ENCODE measurements at places on chromosomes 6 and 20.

DNA sequence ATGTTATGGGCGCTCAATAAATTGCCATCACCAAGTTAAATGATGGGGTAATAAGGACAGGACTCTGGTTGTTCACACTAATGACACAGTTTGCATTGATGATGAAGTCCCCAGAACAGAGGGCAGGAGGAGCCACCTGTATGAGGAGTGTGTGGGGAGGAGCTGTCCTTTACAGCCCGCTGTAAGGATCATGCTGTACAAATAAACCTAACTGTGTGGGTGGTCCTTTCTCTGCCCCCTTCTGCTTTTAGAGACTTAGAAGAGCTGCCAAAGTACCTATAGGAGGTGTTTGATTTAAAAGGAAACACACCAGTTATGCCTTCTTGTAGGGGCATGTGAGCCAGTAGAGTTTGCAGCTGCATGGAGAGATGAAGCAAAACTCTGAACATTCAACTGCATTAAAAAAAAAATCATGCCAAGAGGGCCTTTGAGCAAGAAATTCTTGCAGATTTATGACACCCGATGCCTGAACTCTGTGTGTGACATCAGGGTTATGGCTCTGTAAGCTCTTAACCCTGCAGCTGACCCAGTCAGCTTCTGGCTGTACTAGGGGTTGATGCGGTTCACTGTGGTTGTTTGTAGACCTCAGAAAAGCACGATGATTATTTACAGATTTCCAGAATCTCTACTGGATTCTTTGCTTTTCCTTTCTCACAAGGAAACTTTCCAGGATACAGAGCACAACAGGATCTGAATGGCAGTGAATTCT lies 67.4 kb downstream of the UST start:
- no peak for DNase-seq

GRCh38 chr20:62068997-62069396 lies 3.3 kb upstream of the TAF4 start:
- no peak for DNase-seq

DNA sequence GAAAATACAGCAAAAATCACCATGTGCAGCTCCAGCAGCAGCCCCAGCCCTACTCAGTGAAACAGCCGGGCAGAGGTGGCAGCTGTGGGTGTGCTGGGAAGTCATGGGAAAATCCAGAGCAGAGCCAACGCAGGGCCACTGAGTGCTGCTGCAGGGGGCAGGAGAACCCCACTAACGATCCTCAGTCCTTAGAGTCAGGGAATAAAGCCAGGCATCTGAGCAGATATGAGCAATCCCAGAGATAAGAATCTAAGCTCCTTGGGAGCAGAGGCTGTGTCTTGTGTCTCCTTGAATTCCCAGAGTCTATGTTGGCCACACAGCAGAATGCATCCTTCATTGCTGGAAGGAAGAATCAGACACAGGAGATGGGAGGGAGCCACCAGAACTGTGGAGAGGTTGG lies 493.1 kb upstream of the MAP3K7 start:
- DNase-seq, result no peak

DNA sequence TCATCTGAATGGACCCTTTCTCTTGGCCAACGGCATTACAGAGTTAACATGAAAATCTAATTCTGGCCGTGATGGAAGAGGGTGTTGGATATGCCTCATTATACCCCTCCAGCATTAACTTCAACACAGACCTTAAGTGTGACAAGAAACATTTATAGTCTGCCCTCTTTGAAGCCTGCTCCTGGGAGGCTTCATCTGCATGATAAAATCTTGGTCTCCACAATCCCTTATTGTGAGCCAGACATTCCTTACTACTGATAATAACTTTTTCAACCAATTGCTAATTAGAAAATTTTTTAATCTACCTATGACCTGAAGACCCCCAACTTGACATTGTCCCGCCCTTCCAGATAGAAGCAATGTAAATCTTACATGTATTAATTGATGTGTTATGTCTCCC lies 9.3 kb upstream of the HBS1L start:
- no peak for DNase-seq

DNA sequence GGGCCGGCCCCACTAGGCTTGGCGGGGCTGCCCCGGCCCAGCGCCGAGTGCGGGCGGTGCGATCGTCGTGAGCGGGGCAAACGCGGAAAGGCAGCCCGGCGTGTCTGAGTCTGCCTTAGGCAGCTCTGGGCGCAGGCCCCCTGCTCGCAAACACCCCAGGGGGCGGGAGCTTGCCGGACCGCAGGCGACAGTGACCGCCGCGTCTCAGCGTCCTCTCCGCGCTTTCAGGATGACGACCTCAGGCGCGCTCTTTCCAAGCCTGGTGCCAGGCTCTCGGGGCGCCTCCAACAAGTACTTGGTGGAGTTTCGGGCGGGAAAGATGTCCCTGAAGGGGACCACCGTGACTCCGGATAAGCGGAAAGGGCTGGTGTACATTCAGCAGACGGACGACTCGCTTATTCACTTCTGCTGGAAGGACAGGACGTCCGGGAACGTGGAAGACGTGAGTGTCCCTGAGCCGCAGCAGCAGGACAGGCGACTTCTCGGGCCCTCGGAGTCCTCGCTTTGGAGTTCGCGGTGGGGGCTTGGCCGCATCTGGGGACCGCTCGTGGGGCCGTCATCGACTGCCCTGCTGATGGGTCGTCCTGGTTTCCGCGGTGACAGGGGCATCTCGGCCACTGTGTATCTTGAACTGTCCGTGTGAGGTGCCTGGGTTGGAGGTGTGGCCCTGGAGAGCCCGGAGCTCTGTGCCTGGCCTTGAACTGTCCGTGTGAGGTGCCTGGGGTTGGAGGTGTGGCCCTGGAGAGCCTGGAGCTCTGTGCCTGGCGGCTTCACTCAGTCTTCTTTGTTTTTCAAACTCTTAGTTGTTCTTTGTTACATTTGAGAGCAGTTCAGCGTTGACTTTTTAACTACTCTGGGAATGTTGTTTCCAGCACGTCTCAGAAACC lies 786 bp downstream of the ADRM1 start:
- DNase-seq, result no peak

DNA sequence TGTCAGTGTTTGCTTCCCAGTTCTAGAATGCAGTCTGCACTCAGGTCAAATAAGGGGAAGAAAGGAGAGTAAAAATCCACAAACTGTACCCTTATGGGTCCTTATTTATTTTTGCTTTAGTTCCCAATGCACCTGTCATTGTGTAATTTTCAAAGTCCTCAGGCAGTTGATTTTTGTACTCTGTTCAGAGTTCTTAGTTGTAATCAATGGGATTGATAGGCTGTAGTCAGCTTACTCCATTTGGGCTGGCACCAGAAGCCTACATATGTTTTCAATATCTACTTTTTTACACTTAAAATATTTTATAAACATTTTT lies 18.6 kb downstream of the AIG1 start:
- DNase-seq, result no peak

DNA sequence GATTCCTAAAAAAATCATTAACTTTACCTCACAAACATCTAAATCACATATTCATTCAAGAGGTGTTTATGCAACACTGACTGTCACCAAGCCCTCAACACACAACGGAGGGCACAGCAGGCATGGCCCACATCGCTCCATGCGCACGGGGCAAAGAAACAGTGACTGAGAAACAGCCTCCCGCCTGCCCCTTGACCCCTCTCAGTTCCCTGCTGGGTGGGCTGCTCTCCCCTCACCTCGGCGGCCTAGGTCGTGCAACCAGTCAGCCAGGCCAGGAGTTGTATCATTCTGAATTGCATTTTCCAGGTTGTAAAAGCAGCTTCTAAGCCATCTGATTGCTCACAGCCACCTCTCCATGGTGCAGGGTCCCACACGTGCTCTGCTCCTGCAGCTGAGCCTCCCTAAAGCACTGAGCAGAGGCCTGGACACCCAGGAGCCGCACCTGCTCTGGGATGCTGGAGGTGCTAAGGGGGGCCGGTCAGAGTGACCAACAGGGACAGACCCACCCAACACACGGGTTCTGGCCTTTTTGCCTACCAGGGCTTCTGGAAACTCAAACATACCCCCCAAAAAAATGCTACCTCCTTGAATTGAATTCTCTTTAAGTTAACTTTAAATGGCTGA lies 37.9 kb downstream of the TAF4 start:
- no peak for DNase-seq

- DNase-seq, result no peak
These were observed 116.6 kb downstream of the ZDHHC14 start for GRCh38 chr6:157497579-157497978.

DNA sequence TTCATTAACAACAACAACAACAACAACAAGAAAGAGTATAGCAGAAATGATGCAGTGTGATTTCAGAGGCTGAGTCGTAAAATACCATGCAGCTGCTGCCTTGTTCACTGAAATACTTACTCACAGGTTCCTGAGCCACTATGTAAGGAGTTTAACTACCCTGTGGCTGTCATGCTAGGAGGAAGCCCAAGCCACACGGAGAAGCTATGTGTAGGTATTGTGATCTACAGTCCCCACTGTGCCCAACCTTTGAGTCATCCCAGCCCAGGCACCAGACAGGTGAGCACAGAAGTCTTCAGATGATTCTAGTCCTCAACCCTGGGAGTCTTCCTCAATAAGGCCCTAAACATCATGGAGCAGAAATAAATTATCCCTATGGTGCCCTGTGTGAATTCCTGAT lies 14.6 kb upstream of the RALY start:
- DNase-seq, result no peak

DNA sequence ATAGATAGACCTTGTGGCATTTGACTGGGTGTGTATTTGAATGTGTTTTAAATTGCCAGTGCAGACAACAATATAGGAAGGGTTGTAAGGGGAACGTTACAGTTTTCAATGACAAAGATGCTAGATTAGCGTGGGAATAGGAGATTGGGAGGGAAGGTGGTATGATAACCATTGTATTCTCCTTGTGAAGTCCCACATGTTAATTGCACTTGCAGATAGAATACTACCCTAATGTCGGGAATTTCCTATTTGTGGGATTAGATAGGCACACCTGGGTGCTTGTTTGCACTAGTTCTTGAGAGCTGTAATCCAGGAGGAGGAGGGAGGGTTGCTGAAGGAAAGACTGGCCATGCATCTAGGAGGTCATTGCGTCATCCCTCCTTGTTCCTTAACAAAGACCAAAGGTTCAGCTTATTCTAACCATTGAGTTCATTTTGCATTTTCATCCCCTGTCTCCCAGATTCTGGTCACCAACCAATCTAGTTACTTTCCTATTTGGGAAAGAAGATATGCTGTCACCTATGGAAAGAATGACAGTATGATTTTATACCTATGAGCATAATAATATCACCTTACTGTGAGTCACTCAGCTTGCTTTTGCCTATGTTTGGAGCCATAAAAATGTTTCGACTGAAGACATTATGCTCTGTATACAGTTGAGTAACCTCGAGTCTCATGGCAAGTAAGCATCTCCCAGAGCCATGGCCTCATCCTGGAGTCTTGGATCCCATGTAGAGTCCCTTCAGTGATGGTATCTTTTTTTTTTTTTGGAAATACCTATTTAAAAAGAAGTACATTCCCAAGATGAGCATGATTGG lies 201.5 kb downstream of the DTNBP1 start:
- no peak for DNase-seq

DNA sequence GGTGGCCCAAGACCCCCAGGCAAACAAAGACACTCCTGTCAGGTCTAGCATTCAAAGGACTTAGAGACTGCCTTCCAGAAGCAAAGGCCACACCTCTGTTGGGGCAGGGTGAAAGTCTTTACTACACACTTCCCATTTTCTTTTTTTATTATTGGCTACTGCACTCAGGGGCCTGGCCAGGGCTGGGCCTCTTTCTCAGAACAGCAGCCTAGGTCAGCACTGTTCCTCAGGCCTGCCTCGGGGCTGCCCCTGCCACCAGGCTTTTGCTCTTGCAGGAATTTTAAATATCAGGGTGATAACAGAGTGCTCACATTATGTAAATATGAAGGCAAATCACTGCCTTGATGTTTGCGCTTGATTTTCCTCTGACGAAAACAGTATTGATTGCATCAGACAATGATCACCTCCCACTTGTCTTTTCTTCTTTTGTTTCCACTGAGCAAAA lies 18.5 kb downstream of the GSTA4 start:
- no peak for DNase-seq

DNA sequence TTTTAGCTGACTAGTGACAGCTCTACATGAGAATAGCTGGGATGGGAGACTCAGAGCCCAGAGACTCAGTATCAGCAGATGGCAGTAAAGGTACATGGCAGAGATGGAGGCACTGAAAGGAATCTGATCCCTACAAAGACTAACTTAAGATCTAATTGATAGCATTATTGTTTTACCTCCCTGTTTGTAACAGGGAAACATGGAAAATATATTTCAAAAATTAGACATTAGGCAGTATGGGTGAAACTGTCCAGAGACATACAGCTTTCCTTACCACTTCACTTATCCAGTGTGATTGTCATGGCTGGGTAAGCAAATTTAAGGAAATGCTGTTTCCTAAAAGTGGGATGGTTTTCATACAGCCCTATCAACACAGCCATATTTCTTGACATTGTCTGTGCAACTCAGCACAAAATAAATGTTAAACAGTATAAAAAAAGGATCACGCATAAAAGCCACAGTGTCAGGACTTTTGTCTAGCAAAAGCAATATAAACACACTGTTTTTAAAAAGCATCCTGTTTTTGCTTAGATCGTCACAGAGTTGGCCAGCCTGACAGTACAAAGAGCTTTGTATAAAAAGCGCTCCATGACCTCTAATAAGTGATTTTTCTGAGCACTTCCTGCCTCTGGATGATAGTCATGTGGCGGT lies 376.9 kb downstream of the PHF3 start:
- DNase-seq, result no peak

- DNase-seq, result no peak
These were observed 92.4 kb downstream of the COL9A1 start for GRCh38 chr6:70210462-70210861.

GRCh38 chr20:46034039-46034438 lies 5.0 kb downstream of the SLC12A5 start:
- DNase-seq, result no peak

DNA sequence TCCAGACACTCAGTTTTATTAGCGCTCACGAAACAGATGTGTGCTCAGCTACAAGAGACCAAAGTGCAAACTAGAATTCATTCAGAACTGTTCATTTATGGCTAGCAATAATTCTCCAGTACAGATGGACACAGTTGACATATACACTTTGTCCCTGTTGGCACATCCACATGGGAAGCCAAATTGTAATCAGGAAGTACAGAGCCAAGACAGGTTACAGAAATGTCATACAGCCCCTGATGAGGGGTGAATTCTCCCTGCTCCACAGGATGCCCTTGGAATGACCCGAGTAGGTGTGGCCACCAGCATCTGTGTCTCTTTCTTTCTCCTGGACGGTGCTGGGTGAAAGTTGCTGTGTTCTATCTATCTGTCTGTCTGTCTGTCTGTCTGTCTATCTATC lies 7.6 kb downstream of the DHX35 start:
- DNase-seq, result no peak

DNA sequence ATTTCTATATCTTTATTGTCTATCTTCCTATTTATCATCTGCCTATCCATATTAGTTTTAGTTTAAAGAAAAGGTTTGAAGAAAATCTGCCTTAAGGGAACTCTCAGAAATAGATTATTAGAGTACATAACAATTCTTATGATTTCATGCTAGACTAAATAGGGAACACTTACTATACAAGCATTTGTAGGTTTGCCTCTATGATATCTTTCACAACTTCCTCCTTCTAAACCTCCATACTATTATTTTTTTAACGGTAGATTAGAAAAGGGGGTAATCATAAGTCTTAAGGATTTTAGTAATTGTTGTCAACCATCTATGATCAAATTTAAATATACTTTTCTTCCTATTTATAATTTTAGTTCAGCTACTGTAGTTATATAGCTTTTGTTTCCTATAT lies 11.6 kb upstream of the DSE start:
- DNase-seq, result no peak
